ENCODE measurements at places on chromosomes 13 and 19. TPM values are rescaled to one million over a fixed set of nuclear protein-coding genes. Genes with fewer than 3 reads are reported as not detected.

SIGLEC8 gene
- total RNA-seq = not detected

SERTAD3 gene
- 38.0 TPM for total RNA-seq

DCLK1 gene
- 0.86 TPM for total RNA-seq

FZR1 gene
- total RNA-seq = 40.3 TPM

CEBPA gene
- total RNA-seq = not detected

KLK6 gene
- not detected for total RNA-seq

ARID3A gene
- total RNA-seq = 39.3 TPM

SBSN gene
- total RNA-seq = under 0.01 TPM

PTGIR gene
- total RNA-seq = 5.5 TPM

AMH gene
- total RNA-seq = 0.32 TPM

APC2 gene
- 0.32 TPM for total RNA-seq

- DNase-seq = peak; percentile 22
These were observed 140.1 kb downstream of the ZDHHC20 start for GRCh38 chr13:21318891-21319532.

GRCh38 chr13:75633285-75633684 is 2.8 kb upstream of the LMO7 start:
- peak; percentile 95 for DNase-seq

GRCh38 chr13:47832458-47832972 is 168.6 kb downstream of the SUCLA2 start:
- no peak for DNase-seq

DNA sequence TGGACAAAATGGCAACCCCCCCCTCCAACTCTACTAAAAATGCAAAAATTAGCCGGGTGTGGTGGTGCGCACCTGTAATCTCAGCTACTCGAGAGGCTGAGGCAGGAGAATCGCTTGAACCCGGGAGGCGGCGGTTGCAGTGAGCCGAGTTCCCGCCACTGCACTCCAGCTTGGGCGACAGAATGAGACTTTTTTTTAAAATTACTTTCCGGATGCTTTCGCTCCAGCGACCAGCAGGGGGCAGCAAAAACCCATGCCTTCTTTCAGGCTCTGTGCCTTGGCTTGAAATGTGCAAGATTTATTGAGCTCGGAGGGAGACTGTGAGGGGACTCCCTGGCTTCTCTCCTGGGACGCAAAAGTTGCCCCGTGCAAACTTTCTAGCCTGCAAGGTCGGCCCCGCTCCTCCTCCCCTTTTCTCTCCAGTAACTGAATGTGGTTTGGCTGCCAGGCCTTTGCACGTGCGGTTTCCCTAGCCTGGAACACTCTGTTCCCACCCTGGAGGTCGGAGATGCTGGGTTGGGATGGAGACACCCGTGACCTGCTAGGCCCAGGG is 61.4 kb upstream of the NFIC start:
- DNase-seq = peak; percentile 66

GRCh38 chr19:2261438-2262172 is 5.4 kb upstream of the JSRP1 start:
- DNase-seq = peak; percentile 43

DNA sequence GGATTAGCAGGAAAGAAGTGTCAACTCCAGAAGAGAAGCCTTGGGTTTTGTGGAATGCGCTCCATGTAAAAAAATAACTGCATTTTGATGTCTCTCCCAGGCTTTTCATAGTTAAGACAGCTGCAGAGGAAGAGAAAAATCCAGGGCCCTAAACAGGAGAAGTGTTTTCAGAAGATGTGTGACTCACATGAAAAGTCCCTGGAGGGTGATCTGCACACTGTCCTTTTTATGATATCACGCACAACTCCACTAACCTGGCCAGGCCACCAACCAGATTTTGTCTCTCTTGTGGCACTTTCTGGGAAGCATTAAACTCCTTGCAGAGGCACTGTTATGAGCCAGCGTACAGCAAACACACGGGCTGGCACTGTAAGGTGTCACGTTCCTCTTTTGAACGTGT is 267.3 kb downstream of the FGF9 start:
- DNase-seq = peak; percentile 48

DNA sequence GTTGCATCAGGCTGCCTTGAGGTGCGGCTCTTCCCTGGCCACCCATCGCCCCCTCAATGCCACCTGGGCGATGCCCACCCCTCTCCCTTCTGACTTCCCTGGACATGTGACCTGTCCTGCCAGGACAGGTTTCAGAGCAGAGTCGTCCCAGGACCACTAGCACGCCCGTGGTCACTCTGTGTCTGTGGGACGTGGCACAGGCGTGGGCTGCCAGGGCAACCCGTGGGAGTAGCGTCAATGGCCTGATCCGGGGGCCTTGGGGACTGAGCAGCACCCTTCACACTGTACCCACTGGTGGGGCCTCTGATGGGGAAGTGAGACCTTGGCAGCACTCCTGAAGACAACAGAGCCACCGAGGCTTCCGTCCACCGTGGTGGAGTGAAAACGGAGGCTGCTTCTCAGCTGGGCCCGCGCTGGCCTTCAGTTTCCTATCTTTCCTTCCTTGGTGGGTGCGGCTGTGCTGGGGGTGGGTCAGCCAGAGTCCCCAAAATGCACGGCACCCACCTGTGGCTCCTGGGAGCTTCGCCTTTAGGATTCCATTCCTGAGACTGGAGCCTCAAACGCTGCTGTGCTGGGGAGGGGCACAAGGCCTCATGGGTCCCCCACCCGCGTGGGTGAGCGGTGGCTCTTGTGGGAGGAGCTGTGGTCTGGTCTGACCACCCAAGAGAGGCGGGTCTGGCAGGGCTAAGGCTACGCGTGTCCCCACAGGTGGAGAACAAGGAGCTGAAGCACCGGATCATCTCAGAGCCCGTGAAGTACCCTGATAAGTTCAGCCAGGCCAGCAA is 26.7 kb upstream of the TMEM255B start:
- DNase-seq = no peak

- DNase-seq = no peak
These were observed 109.3 kb downstream of the RXFP2 start for GRCh38 chr13:31848621-31849020.

DNA sequence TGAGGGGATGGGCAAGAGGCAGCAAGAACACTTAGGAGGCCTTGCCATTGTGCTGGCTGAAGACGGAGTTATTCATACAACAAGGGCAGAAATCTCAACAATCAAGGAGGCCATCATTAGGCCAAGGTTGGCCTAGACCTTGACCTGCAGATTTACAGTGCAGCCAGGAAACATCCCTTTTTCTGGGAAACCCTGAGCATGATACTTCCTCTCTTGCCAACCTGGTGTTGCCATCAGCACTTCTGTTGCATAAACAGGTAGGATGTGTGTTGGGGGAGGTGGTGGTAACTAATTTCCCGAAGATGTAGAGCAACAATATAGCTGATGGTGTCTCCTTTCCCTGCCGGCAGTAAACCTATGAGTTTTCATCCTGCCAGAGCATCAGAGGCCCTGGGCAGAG is 8.0 kb downstream of the TMEM272 start:
- no peak for DNase-seq

DNA sequence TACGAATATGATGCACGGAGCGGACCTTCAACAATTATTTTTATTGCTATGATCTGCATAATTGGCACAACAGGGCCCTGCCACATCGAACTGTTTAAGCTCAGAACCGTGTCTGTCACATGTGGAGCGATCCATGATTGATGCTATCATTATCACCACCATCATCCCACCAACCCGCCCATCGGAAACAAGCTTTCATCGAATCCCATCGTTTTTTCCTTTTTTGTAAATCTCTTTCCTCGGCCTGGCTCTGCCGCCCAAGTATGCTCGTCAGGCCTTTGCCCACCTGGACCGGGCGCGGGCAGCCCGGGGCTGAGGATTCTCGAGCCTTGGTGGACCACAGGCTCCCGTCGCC is 533 bp upstream of the DCAF15 start:
- no peak for DNase-seq

- no peak for DNase-seq
These were observed 224.2 kb upstream of the MAB21L1 start for GRCh38 chr13:35700671-35701070.

GRCh38 chr19:36256064-36256463 is 41.2 kb downstream of the ZNF146 start:
- DNase-seq = no peak

DNA sequence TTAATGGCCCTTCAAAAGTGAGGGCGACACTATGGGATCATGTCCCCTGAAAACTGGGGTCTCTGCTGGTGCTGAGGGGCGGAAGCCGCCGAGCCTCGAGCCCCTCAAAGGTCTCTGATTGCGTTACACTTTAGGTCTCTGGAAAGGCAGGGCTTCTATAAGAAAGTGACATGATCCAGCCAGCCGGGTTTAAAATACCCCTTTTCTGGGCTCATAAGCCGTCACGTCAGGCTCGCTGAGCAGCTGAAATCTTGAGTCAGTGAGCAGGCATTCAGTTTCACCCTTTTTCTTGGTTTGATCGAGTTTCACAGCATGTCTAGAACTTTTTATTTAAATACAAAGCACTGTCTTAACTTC is 600 bp upstream of the HMGB1 start:
- DNase-seq = no peak

DNA sequence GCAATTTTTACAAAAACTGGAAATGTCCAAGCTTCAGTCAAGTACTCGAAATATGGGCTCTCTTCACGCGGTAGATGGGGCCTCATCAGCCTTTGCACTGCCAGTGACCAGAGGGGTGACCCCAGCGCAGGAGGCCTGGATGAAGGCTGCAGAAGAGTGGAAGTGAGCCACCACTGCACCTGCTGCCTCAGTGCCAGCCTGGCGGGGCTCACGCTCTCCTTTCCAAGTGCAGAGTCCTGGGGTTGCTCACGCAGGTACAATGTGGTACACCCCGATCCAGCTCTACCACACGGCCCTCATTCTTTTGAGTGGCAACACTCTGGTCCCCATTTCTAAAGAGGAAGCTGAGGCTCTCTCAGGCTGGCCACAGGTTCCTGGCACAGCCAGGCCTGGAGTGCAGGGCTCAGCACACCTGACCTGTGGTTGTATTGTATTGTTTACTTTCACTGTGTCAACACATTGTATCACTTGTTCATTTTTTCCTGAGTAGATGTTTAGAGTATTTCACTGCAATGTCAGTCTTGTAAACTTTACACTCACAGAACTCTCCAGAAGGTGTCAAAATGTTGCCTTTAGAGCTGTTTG is 97.3 kb upstream of the SOX1 start:
- no peak for DNase-seq

- DNase-seq = no peak
These were observed 7.4 kb upstream of the IL4I1 start for GRCh38 chr19:49904136-49904535.

DNA sequence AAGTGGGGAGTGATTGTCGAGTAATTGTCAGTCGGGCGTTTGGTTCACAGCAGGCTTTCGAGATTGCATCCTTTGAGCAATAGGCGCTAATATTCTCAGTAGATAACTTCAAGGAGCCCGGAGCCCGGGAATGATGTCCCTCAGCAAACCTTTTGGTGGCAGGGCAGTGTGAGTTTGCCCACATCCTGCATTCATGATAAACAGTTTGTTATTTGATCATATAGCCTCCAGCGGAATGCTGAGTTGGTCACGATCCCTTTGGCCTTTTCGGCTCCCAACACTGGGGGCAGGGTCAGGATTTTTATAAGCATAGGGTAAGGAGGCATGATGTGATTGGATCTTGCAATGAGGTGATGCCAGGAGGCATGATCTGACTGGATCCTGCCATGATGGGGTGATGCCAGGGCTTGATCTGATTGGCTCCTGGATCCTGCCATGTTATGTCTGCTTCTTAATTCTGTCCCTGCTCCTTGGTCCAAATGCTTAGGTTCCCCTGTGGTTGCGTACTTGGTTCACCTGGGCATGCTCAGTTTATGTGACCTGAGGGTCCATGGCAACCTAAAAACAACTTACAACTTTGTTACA is 38.2 kb upstream of the IGSF23 start:
- DNase-seq = no peak

GRCh38 chr13:109100705-109101304 is 471.4 kb downstream of the MYO16 start:
- DNase-seq = peak; percentile 25

- DNase-seq = peak; percentile 11
These were observed 15.4 kb downstream of the TNFAIP8L1 start for GRCh38 chr19:4654437-4655361.

- no peak for DNase-seq
These were observed 297.2 kb downstream of the DCT start for GRCh38 chr13:94182185-94182761.

GRCh38 chr13:44104197-44104490 is 224.4 kb downstream of the LACC1 start:
- DNase-seq = no peak

GRCh38 chr19:35915443-35915842 is 7.3 kb upstream of the TYROBP start:
- DNase-seq = no peak

DNA sequence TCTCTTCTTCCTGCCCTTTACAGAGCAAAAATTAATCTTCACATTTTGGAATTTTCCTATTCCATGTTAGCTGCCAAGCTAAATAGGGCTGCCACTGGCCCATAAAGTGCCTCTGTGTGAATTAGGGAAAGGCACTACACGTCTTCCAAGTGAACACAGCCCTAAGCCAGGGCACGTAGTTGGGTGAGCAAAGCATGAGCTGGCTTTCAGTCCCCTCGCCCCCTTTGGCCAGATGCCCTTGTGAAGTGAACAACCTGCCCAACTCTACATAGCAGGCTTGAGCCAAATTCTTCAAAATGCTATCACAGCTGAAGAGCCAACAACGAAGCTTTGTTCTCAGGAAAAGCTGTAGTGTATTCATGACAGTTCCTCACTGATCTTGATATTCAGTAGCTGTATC is 213.1 kb downstream of the OXGR1 start:
- no peak for DNase-seq

DNA sequence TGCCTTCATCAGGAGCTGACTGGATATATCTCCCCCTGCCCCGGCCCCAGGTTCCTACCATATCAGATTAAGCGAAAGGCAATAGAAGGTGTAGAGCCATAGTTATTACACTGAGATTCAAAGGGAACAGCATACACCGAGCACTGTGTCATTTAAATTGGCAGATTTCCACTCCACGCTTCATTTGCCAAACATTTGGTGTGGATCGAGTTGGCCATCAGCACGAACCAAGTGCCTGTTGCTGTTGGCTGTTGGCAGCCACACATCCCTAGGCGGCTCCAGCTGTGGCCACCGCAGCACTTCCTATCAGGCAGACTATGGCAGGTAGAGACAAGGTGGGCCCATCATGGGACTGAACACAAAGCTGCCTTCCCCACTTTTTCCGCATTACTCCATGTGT is 115.8 kb downstream of the CCNA1 start:
- no peak for DNase-seq

GRCh38 chr19:32022044-32022640 is 323.3 kb upstream of the ZNF507 start:
- DNase-seq = no peak

DNA sequence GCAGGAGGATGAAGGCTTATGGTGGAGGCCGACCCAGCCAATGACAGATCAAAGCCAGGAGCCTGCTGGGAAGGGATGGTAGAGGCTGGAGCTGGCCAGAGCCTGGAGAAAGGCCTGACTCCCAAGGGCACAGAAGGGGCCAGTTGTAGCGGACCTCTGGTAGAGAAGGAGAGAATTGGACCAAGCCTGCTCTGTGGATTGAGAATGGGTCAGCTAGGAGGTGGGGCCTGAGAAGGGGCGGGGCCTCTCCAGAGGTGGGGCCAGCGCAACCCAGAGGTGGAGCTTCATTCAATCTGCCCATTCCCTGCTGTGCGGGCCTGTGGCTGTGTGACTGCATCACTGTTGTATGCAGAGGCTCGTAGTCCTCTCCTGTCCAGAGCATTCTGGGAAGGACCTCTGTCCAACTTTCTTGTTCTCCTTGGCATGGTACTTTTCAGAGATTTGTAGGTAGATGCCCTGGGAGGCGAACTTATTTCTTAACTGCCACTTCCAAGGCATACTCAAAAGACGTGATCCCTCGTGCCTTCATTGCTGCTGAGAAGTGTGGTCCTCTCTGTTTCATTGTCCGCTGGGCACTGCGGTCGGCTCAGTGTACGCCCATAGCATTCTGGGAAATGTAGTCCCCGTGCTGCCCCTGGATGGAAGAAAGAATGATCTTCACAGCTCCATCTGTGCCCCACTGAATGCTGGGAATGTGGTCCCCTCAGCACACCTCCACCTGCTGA is 6.7 kb downstream of the GRIN2D start:
- peak; percentile 52 for DNase-seq

All from fibroblast of villous mesenchyme (primary cell).